Central memory CD4-positive, alpha-beta T cell (primary cell): ENCODE measurements at places on chromosomes 4 and X.

- DNase-seq, result no peak
Measured at GRCh38 chr4:172061204-172061603, 248.0 kb downstream of the GALNTL6 start.

DNA sequence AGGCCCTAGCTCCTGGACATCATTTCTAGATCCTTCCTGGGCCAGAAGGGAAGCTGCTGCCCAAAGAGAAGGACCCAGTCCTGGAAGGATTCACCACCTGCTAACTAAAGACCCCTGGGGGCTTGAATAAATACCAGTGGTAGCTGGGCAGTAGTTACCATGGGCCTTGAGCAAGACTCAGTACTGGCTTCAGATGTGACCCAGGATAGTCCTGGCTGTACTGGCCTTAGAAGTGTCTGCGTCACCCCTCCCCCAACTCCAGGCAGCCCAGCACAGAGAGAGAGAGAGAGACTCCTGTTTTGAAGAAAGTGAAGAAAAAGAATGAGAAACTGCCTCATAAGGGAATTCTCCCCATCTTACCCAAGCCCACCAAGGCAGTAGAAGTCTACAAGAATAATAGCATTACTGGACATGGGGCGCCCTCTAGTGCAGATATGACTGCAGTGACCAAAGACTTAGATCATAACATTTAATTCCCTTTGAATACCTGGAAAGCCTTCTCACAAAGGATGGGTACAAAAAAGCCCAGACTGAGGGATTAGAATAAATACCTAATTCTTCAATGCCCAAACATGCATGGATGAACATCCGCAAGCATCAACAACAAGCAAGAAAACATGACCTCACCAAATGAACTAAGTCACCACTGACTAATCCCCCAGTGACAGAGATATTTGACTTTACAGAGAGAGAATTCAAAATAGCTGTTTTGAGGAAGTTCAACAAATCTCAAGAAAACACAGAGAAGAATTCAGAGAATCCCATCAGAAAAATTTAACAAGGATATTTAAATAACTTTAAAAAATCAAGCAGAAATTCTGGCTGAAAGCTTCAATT, 171.8 kb downstream of the HNRNPD start:
- DNase-seq, result peak; percentile 28

DNA sequence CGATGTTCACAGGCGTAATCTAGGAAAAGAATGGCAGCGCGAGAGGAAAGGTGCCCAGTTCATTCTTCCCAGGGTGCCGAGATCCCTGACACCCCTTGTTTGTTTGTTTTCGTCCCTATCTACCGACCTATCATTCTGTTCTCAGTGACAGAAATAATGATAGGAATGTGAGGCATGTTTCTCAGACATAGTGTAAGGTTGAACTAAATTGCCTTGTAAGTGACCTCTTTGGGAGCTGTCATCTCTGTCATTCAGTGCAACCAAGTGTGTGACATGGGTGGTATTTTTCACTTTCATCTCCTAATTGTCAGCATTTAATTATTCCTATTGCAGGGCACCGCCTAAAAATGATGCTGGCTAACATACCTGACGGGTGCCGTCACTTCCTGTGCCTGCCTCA, 24.4 kb downstream of the CLDN22 start:
- DNase-seq, result no peak

DNA sequence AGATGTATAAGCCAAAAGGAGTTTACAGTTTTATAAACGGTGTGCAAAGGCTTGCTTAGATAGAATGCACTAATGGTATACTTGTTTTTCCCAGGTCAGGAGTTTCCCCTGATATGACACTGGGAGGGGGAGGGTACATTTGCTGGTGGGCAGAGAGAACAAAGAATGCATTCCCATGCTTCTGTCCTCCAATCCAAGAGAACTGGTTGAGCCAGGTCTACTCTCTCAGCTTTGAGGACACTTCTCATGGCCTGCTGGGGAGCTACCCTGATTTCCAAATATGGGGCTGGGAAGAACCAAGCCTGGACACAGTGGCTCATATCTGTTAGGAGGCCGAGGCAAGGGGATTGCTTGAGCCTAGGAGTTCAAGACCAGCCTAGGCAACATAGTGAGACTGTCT, 3.3 kb upstream of the GPC4 start:
- DNase-seq, result no peak

GRCh38 chr4:181820553-181820952, 422.6 kb upstream of the TENM3 start:
- DNase-seq, result no peak

DNA sequence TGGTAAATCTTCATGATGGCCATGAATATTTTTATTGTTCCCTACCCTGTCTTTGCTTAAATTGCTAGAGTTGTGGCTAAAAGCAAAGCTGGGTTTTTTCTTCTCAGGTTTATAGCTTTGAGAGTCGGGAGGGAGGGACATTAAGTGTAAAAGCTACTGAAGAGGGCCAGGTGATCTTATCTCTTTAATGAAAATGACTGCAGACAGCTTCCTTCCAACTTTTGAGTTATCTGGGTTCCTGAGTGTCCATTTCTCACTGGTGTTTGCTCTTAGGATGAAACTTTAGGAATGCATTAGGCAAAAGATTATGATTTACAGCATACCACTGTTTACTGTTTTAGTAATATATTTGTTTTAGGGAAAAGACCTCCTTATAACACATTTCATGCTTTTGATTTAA, 187.7 kb downstream of the SHROOM3 start:
- no peak for DNase-seq

DNA sequence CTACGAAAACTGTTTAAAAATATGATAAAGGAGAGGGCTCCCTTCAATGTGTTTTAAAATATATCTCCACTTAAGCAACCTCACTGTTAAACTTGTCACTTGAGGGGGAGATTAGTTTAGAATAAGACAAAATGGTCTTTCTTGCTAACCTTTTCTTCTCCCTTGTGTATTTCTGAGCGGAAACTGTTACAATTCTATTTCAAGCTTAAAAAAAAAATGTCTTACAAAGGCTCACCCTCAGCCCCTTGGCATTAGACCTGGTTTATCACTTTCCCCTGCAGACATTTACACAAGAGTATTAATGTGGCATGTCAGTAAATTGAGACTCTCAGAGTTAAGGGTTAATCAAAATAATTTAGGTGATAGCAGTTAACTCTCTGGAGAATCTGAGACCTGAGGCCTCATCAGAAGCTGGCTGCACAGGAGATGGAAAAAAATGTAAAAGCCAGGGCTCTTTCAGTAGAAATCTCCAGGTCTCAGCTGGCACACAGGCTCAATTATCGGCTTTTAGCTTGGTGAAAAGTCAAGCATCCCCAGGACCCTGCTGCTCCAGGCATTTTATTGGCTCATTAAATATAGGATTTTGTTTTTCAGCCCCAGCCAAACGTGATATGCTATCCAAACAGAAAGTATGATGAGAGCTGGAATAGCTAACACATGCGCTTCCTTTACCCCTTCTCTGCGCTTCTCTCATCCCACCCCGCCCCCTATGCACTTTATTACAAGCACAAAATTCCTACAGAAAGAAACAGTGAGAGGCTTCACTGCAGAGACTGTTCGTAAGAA, 130.5 kb downstream of the PPA2 start:
- DNase-seq, result no peak

DNA sequence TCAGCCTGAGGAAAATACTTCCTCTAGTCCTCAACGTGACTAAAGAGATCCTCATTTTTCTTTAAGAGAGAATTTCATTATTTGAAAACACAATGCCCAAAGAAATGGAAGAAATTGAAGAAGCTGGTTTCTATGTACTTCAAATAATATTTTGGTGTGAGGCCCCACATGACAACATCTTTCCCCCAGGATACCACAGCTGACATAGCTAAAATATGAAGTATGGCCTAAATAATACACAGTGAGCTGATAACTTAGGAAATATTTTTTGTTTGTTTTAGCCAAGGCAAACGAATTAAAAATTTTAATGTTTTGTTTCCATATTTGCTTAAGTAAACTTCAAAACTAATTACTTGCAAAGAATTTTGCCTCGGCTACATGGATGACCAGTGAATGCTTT, 149.2 kb downstream of the CBR4 start:
- DNase-seq, result no peak

DNA sequence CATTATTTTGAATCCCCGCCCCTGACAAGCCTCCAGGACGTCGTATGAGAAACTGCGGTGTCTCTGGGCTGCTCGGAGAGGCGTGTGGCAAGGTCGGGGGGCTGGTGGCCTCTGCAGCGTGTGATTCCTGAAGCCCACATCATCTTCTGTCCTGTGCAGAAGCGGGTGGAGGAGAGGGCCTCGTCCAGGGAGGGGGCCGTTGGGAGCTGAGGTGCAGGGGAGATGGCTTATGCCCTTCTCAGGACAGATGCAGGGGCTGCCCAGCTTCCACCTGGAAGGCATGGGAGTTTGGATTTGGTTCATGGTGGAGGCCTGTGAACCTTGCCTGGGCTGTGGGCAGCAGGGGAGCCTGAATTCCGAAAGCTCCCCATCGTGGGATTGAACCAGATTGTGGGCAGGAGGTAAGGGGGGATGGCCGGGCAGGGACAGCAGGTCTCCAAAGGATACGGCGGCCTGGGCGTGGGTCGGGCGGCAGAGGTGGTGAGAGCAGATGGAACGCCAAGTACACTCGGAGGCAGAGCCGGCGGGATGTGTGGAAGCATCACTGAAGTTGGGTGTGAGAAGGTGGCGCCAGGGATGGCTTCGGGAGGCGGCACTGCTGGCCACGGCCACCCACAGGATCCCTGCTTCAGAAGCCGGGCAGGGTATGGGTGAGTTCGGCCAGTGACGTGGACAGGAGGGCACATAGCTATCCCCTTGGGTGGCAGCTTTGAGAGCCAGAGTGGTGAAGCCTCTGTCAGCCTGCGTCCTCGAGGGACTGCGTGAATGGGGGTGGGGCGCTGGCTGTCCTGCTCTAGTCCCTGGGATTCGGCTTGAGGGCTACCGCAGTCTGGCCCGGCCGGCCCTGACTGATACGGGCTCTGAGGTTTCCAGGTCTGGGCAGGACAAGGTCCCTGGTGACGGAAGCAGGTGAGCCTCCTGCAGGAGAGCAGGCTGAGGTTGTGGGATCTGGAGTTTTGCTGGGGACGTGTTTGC, 76.3 kb upstream of the ADRA2C start:
- no peak for DNase-seq

- no peak for DNase-seq
Measured at GRCh38 chr4:96149894-96150293, 310.0 kb downstream of the PDHA2 start.

GRCh38 chrX:35858361-35858760, 60.2 kb downstream of the MAGEB16 start:
- DNase-seq, result no peak

- DNase-seq, result no peak
Measured at GRCh38 chrX:108216919-108217571, 125.5 kb downstream of the ATG4A start.

DNA sequence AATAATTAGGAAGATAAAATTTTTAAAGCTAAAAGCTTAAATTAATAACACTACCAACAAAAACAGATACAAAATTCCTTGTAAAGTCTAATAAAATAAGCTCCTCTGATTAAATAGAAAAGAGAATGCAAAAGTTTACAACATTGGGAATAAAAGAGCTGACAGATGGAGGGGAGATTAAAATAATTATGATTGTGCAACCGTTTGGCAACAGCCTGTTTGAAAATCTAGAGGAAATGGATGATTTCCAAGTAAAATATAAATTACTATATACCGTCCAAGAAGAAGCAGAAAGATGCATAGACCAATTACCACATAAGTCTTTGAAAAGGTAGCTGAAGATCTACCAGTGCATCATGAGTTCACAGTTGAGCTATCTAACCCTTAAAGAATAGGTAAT, 46.4 kb upstream of the VBP1 start:
- no peak for DNase-seq

DNA sequence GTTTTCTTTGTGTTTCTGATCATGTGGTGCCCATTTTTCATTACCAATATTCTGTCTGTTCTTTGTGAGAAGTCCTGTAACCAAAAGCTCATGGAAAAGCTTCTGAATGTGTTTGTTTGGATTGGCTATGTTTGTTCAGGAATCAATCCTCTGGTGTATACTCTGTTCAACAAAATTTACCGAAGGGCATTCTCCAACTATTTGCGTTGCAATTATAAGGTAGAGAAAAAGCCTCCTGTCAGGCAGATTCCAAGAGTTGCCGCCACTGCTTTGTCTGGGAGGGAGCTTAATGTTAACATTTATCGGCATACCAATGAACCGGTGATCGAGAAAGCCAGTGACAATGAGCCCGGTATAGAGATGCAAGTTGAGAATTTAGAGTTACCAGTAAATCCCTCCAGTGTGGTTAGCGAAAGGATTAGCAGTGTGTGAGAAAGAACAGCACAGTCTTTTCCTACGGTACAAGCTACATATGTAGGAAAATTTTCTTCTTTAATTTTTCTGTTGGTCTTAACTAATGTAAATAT, 110.4 kb downstream of the IL13RA2 start:
- no peak for DNase-seq

- DNase-seq, result no peak
Measured at GRCh38 chr4:162803378-162803777, 363.3 kb downstream of the NAF1 start.

DNA sequence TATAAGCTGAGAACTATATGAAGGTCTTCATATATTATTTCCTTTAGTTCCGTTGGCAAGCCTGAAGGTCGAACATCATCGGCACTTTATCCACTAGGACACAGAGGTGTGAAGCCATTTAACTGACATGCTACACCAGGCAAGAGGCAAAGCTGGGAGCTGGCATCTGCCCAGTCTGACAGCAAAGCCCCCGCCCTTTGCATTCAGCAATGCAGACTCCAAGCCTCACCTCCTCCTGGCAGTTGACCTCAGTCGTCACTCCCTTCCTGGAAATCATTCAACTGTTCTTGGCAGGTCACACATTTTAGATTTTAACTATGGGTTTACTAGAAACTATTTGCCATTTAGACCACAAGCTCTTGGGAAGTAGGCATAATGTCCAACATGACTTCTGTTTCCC, 135.8 kb upstream of the FRG1 start:
- no peak for DNase-seq

- no peak for DNase-seq
Measured at GRCh38 chr4:3823496-3824341, 57.5 kb downstream of the ADRA2C start.

- DNase-seq, result no peak
Measured at GRCh38 chr4:75644095-75644494, 13.8 kb upstream of the CDKL2 start.

DNA sequence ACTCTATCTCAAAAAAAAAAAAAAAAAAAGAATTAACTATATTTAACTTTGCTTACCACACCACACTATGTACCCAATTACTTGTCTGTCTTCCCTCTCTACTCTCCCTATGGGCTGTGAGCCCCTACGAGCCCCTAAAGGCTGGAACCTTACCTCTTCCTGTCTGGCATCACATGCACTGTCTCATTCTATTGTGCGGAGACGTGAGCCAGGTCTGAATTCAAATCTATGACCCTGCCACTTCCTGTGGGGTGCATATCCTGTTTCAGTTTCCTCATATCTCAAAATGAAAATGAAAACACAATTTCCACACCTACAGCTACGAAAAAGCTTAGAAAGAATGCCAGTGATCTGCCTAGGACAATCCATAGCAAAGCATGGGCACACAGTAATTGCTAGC, 42.9 kb upstream of the HS3ST1 start:
- peak; percentile 78 for DNase-seq

DNA sequence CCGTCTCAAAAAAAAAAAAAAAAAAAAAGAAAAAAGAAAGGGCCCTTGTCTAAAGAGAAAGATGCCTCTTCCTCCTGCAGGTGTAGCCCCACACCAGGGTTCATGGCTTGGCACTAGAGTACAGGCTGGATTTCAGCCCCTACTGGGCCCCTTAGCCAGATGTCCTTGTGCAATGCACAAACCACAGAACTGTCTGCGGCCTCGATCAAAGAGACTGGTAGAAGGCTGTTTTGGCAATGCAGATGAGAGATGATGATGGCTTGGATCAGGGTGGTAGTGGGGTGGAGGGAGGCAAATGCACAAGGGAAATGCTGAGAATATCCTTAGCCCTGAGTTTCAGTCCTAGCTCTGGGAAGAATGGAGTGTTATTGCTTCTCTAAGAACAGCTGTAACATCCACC, 26.5 kb upstream of the TSR2 start:
- DNase-seq, result no peak
